ENCODE measurements at places on chromosomes 3 and 15. TPM values are rescaled to one million over a fixed set of nuclear protein-coding genes. Genes with fewer than 3 reads are reported as not detected.

The RETNLB gene
- not detected for total RNA-seq

The CHCHD6 gene
- 6.0 TPM for total RNA-seq

The ZNF592 gene
- 13.0 TPM for total RNA-seq

The BOC gene
- 23.2 TPM for total RNA-seq

The IGSF10 gene
- 11.6 TPM for total RNA-seq

The NUTM1 gene
- total RNA-seq = not detected

The CLDN1 gene
- not detected for total RNA-seq

The ZBBX gene
- not detected for total RNA-seq

The ESYT3 gene
- not detected for total RNA-seq

The PLSCR4 gene
- total RNA-seq = 139 TPM

The CCDC50 gene
- 107 TPM for total RNA-seq

The ARHGAP31 gene
- total RNA-seq = 7.0 TPM

The CTXND1 gene
- not detected for total RNA-seq

The HCN4 gene
- total RNA-seq = not detected

The PLA2G4E gene
- not detected for total RNA-seq

The SLC51A gene
- not detected for total RNA-seq

The LRRC34 gene
- total RNA-seq = 4.6 TPM

The DAZL gene
- total RNA-seq = 0.10 TPM

The KNG1 gene
- total RNA-seq = not detected

The TNNC1 gene
- total RNA-seq = not detected

The HYAL1 gene
- total RNA-seq = 2.7 TPM
